Mesothelial cell of epicardium (in vitro differentiated cells): ENCODE measurements at places on chromosomes 12 and 14.

- DNase-seq, result no peak
These were observed 251.5 kb downstream of the FOXN3 start for GRCh38 chr14:89165189-89166181.

DNA sequence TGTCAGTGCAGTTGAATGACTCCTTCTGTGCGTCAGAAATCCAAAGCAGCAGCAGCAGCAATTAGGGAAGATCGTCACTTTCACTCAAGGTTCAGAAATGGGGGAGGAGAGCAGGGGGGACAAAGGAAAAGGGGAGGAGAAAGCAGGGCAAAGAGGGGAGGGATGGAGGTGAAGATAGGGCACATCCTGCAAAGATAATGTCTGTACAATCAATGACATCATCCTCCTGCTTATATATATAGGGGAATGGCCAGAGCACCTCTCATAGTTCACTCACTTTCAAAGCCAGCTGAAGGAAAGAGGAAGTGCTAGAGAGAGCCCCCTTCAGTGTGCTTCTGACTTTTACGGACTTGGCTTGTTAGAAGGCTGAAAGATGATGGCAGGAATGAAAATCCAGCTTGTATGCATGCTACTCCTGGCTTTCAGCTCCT lies at the start of gene NTS:
TSS of gene NTS (plus strand) at position 265 of the 431 bp plus-strand sequence. CDS start at position 374, 109 bp downstream.
- DNase-seq, result no peak

GRCh38 chr12:95178136-95178535 lies 39.1 kb downstream of the FGD6 start:
- DNase-seq, result no peak

- no peak for DNase-seq
These were observed 2.6 kb upstream of the ACACB start for GRCh38 chr12:109113661-109114321.

GRCh38 chr12:107487011-107487680 lies 198.5 kb upstream of the PWP1 start:
- no peak for DNase-seq

- no peak for DNase-seq
These were observed 71.7 kb downstream of the TPH2 start for GRCh38 chr12:72010356-72010755.
